CD4-positive, alpha-beta T cell treated with Interferon gamma for 1 hour (primary cell): ENCODE measurements at places on chromosomes 16 and 17.

DNA sequence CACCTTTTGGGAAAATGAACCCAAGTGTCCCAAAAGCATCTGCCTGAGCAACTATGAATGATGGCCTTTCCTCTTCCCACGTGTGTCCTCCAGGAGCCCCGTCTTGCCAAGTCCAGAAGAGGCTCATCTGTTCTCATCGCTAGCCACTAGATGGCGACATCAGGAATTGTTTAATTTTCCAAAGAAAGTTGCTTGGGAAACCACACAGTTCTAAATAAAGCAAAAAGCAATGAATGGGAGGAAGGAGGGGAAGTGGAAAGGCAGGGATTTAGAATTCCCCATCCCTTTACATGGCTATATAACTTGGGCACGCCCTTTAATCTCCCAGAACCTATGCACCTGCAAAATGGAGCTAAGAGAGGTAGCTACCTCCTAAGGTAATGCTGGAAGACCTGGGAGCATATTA is 9.0 kb upstream of the CDH5 start:
- DNase-seq: no peak

DNA sequence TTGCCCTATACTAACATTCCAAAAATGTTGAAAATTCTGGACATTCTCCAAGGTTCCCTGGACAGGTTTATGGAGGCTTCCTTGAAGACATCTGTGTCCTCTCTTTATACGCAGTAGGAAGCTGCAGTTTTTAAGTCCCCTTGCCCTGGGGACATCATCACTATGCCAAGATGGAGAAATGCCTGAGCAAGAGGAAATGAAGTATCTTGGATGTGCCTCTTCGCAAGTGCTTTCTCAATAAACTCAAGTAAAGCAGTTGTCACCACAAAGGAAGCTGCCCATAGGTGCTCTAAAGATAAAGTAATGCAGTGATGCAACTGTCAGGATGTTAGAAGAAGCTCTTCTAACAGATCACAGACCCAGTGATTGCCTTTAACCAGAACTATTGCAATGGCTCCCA is 71.0 kb downstream of the CDYL2 start:
- no peak for DNase-seq

DNA sequence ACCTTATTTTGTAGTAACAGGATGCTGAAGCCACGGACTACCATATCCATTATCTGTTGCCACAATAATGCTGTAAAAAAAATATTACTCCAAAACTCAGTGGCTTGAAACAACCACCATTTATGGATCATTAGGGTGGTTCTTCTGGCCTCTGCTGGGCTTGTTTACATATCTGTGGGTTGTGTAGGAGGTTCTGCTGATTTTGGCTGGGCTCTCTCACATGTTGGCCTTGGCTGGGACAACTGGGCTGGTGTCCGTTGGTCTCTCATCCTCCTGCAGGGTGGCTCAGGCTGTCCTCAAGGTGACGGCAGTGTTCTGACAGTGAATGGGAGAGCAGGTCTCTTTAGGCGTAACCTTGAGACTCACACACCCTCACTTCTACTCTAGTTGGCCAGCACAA is 76.0 kb downstream of the GPR139 start:
- no peak for DNase-seq

- DNase-seq: peak; percentile 60
Observed at GRCh38 chr17:74632617-74633016, 9.1 kb upstream of the CD300E start.

GRCh38 chr16:66651965-66652364 is 44.6 kb downstream of the CMTM4 start:
- no peak for DNase-seq

- DNase-seq: no peak
Observed at GRCh38 chr16:88888461-88889387, 22.3 kb upstream of the PABPN1L start.

- DNase-seq: no peak
Observed at GRCh38 chr16:72749091-72749490, 298.8 kb downstream of the ZFHX3 start.

- no peak for DNase-seq
Observed at GRCh38 chr17:81558115-81558468, 5.9 kb upstream of the FAAP100 start.

- DNase-seq: no peak
Observed at GRCh38 chr16:16073891-16074881, 124.8 kb downstream of the ABCC1 start.

DNA sequence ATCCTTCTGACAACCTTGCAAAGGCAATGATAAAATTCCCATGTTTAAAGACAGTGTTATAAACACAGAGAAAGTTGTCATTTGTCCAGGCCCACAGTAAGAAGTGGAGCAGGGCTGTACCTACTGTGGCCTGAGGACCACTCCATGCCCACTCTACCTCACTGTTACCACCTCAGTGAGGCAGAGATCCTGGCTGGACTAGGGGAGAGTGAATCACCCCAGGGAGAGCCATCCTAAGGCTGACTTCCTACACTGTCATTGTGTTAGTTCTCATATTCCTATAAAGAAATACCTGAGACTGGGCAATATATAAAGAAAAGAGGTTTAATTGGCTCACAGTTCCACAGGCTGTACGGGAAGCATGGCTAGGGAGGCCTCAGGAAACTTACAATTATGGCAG is 228.8 kb upstream of the HSBP1 start:
- no peak for DNase-seq

GRCh38 chr17:72715906-72716572 is 376.4 kb downstream of the SLC39A11 start:
- DNase-seq: no peak

- no peak for DNase-seq
Observed at GRCh38 chr17:9331279-9332131, 244.1 kb downstream of the STX8 start.

DNA sequence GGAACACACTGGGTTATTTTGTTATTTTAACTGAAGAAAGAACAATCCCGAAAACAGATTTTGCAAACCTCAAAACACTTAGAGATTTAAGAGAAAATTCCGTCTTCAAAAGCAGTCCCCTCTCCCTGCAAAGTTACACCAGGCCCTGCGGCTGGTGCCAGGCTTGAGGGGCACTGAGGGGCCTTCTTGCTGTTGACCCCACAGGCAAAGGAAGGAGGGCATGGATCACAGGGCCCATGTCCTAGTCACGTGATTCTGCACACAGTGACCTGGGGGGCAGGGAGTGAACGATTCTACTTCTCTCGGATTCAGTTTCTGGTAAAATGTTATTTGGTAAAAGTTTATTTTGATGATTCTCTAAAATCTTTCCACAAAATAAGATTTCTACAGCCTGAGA is 55.3 kb upstream of the FASN start:
- no peak for DNase-seq

DNA sequence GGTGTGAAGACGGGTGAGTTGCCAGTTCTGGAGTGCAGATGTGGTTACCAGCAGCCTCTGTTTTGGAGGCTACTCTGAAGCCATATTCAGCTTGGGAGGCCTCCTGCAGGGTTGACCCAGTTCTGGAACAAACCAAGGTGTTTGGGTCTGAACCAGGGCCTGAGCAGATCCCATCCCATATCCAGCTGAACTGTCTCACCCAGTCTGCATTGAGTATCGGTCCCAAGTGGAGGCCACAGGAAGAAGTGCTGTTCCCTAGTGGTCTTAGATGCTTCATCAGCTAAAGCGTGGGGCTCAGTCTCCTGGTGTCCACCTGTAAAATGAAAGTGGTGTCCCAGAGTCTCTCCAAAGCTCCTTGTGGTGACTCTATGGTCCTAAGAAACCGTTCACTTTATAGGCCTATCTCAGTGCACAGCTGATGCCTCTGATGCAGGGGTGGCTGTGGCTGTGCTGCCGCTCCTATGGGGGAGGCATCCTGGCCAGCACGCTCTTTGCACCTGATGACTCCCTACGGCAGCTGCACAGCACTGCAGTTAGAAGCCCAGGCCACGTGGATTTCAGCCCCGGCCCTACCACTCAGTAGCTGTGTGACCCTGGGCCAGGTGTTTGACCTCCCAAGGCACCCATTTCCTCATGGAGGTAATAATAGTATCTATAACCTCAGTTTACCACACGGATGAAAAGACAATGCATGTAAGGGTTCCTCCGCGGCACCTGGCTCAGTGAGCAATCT is 21.0 kb downstream of the CBX4 start:
- no peak for DNase-seq

DNA sequence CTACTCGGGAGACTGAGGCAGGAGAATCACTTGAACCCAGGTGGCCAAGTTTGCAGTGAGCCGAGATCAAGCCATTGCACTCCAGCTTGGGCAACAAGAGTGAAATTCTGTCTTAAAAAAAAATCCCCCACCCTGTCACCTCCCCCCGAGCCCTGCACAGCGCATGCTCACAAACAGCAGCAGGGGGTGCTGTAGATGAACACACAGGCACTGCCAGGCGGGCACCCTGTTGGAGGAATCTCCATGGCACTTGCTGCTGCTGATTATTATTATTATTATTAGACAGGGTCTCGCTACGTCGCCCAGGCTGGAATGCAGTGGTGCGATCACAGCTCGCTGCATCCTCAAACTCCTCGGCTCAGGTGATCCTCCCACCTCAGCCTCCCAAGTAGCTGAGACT is 24.6 kb downstream of the FZD2 start:
- DNase-seq: no peak

DNA sequence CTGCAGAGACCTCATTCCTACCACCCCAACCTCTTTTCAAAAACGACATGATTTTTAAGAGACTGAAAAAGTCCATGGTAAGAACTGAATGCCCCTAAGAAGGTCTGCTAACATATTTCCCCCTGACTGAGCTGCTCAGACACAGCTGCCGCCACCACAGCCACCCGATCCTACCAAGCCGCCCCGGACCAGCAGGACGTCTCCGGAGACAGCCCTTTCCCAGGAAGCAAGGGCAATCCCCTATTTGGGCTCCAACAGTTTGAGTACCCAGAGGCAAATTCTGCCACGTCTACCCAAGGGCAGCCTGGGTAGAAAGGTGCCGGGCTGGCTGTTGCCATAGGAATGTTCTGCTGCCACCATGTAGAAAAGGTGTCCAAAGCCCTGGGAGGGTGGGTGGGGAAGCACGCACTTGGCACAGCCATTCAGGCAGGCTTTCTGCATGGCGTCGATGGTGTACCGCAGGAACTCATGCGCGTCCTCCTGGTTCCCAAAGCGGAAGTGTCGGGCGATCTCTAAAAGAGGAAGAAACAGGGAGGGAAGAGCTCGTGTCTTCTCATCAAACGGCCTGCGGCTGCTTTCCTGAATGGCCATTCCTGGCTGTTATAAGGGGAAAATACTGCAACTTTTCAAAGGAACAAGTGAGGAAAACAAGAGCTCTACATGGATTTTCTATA is 13.6 kb downstream of the USP36 start:
- peak; percentile 31 for DNase-seq

- no peak for DNase-seq
Observed at GRCh38 chr17:57154921-57155320, 69.9 kb downstream of the AKAP1 start.

GRCh38 chr17:48612456-48612853 is 1.6 kb upstream of the HOXB7 start:
- no peak for DNase-seq

- DNase-seq: no peak
Observed at GRCh38 chr16:81696166-81696960, 82.7 kb upstream of the PLCG2 start.

GRCh38 chr17:11999696-12000095 is 2.4 kb upstream of the ZNF18 start:
- no peak for DNase-seq

DNA sequence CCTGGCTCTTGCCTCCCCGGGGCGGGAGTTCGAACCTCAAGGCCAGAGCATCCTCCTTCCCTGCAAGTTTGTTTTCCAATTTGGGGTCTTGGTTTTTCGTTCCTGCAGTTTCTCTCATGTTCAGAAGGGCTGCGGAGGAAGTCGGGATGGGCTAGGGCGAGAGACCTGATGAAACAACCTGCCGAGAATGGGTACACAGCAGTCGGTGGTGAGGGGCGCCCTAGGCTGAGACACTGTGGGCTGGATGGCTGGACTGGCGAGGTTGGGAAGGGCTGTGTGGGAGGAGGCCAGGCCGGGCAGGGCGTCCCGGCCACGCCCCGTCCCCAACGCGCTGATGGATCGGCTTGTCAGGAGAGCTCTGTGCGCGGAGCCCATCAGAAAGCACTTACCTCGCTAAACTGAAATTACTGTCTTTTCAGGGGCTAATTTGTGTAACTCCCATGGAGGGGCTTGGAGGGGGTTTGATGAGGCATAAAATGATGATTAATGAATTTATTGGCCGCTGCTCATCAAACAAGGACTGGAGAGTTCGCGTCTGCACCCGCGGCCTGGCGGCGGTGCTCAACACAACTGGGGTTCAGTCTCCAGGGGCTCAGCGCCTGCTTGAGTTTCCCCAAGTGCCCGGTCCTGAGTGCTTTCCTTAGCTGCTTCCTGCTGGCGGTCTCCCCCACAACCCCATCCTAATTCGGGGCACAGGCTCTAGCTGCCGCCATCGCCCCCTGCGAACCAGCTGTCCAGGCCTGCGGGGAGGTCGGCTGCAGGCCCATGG is 9.0 kb downstream of the IRX5 start:
- no peak for DNase-seq

- DNase-seq: no peak
Observed at GRCh38 chr16:85407-85782, 7.4 kb downstream of the MPG start.
